COR-L47 (cell line): ENCODE measurements at places on chromosomes 7 and 10.

DNA sequence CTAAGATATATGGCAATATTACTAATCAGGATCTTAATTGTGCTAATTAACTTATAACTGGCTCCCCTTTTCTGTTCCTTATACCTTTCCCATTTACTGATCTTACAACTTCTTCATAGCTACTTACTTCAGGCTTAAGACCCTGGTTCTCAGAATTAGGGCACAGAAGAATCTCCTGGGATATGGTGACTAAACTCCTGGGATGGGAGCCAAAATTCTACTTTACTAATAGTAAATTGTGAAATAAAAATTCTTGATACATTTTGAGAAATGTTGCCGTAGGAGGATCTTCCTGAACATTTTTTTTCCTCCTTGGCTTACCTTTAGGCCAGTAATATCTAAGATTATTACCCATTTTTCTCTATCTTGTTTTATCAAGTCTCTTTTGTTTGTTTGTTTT, 309.5 kb downstream of the ATRNL1 start:
- DNase-seq: no peak

DNA sequence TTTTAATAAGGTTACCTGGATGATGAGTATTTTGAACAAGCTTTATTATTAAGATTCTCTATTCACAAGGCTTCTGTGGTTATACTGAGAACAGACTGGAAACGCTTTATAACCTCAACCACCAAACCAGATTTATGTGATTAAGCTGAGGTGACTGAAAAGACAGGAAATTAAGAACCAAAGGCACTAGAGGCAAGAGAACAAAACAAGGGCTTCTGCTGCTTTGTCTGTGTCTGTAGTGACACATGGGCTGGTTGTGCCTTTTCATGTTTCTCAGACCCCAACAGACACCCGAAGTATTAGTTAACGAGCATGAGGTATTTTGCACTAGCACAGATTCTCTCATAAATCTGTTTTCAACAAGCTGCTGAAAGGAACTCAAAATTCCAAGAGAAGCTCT, 64.4 kb downstream of the RAPGEF5 start:
- no peak for DNase-seq

DNA sequence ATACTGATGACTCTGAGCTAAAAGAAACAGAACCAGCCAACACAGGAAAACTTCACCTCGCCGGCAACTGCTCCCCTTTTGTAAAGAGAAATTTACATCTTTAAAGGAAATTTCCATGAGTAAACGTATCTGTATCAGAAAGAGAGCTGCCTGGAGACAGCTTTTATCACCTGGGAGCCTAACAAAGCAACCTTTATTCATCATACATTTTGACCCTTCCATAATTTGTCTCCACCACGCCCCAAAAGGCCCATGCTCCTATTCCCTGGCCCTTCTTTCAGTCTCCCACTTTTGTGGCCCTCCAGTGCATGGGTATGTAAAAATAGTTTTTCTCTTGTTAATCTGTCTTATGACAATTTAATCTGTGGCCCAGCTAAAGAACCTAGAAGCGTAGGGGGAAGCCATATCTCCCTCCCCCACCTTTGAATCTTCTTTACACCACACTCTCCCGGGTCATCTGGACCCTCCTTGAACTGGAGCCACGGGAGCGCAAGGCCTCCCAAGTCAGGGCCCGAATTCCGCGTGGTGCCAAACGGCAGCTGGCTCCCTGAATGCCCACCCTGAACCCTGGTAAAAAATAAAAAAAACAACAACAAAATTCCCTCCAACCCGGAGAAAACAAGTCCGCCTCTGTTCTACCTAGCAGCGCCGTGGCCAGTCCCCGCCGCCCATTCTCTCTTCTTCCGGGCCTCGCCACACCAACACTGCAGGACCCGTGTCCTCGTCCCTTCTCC, 15.4 kb upstream of the FKBP9 start:
- DNase-seq: no peak

GRCh38 chr10:111976557-111976956, 207.0 kb downstream of the GPAM start:
- DNase-seq: no peak

GRCh38 chr10:68238371-68238770, 6.5 kb upstream of the ATOH7 start:
- no peak for DNase-seq

GRCh38 chr10:55287346-55287745, 486.3 kb upstream of the PCDH15 start:
- peak; percentile 24 for DNase-seq

DNA sequence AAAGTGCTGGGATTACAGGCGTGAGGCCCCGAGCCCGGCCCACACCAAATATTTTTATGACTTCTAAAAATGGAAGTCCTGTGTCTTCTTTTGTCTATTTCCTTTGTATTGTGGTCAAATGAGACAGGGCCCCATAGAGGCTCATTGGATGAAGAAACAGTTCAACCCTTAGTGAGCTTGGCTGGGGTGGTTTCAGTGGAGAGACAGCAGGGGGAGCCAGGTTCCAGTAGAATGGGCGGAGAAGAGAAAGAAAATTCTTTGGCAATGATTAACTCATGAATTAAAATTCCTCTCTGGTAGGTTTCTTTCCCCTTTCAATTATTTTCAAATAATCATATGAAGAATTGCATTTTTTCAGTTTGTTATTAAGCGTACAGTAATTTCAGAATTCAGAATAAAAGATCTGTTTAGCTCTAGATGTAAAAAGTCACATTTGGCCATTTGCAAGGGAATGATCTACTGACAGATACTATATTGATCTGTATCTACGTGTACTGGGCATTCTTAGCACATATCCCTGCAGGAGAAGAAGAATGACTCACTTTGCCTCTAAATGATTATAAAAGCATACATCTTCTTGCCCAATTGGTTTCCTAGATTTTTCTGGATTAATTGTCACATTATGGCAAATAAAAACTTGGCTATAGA, 43.2 kb downstream of the PNLIPRP3 start:
- DNase-seq: no peak

- DNase-seq: no peak
These were observed 120.1 kb downstream of the DYNC2I1 start for GRCh38 chr7:158976468-158976848.

GRCh38 chr7:74183653-74184450, 9.7 kb downstream of the EIF4H start:
- DNase-seq: peak; percentile 7

- no peak for DNase-seq
These were observed 12.4 kb upstream of the ZNF716 start for GRCh38 chr7:57437581-57437980.

DNA sequence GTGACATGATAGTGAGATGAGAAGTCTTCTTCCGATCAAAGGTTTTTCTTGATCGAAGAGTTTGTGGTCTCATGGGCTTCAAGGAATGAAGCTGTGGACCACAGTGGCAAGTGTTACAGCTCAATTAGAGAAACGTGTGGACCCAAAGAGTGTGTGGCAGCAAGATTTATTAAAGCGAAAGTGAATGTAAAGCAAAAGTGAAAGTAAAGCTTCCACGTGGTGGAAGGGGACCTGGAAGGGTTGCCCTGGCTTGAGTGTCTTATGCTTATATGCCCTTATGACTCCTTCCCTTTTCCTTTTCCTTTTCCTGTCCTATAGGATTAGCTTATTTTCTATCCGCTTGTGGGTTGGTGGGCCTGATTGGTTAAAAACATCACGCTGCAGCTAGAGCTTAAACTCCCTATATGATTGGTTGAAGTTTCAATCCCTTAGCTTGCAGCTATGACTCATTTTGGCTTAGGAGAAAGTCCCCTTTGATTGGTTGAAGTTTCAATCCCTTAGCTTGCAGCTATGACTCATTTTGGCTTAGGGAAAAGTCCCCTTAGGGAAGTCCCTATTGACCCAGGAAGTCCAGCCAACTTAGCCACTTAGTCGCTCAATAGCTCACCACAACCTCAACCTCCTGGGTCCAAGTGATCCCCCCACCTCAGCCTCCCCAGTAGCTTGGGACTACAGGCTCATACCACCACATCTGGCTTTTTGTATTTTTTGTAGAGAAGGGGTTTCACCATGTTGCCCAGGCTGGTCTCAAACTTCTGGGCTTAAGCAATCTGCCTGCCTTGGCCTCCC, 34.7 kb downstream of the MRPS24 start:
- DNase-seq: no peak

DNA sequence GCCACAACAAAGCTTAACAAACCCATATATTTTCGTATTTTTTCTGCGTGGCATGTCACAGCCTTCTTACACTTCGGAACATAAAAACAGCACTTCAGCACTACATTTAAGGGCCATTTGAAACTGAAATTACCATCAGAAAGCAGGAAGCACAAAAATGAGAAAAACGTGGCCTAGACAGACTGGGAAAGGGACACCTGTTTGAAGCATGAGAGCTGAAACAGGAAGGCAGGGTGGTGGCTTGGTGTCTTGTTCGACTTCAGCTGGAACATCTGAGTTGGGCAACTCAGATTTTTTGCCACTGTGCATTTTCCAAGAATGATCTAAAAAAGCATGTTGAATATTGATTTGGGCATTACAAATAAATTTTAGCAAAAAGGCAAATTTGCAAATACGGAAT, 243.2 kb downstream of the ELMO1 start:
- DNase-seq: no peak

- DNase-seq: no peak
These were observed 183.7 kb downstream of the SORCS1 start for GRCh38 chr10:106980495-106981451.

GRCh38 chr7:118245267-118246040, 20.9 kb downstream of the ANKRD7 start:
- no peak for DNase-seq

DNA sequence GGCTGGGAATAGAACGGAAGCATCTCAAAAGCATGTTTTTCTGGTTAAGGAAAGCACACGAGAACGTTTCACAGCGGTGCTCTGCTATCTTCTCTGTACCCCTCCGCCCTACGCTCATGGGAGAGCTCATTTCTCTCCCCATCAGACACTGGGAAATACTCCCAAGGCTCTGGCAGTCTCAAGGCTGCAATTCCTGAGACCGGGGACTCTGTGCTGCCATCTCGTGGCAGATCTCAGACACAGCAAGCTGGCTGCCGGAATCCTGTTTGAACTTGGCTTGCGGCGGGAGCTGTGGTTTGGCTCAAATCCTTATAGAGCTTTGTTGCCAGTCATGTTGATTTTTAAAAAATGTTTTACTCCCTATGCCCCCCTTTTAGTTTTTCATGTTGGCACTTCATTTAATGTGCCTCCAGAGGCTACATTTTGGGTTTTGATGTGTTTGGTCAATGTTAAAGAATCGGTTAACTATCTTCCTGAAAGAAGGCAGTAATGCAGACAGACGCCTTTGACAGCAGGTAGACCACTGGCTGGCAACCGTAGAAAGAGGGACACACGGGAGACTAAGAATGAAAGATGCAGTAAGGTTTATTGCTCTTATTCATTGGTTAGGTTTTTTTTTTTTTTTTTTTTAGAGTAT, 27.6 kb downstream of the BMPER start:
- DNase-seq: peak; percentile 21

DNA sequence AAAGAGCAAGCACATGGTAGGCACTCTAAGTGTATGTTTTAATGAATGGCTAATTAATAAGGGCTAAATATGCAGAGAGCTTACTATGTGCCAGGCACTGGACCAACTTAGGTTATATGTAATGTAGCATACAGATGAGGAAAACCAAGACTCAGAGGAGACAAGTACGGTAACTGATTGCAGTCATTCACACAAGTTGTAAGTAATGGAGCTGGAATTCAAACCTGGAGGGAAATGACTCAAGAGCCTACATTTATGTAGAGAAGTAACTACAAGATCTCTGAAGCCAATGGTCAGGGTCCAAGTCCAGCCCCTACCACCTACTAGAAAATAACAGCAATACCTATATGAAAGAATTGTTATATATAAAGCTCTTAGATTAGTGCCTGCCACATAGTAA, 97.3 kb upstream of the KCNIP2 start:
- no peak for DNase-seq

GRCh38 chr10:102118867-102119266, 1.3 kb downstream of the LDB1 start:
- DNase-seq: no peak

DNA sequence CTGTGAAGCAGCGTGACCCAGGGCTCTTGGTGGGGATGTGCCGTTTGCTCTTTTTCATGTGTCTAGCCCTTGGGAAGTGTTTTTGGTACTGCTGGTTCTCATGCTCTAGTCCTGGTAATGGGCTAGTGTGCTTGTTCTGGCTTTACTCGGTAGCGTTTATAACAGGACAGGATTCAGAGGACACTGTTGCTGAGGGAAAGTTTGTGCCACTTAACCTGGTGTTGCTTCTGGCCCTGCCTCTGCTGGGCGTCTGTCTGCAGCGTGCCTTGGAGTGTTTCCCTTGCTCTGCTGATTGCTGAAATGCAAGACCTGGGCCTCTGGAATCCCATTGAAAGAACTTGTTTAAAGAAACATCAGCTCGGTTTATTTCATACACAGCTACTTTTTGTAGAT, 35.0 kb downstream of the INPP5A start:
- DNase-seq: no peak

- no peak for DNase-seq
These were observed 468.0 kb upstream of the ZMIZ1 start for GRCh38 chr10:78600740-78601139.

GRCh38 chr10:114652402-114653368, 5.4 kb downstream of the ABLIM1 start:
- no peak for DNase-seq

- DNase-seq: no peak
These were observed 77.5 kb downstream of the SLC25A13 start for GRCh38 chr7:96244244-96244991.

GRCh38 chr10:133458021-133458709, 4.4 kb downstream of the SCART1 start:
- no peak for DNase-seq

DNA sequence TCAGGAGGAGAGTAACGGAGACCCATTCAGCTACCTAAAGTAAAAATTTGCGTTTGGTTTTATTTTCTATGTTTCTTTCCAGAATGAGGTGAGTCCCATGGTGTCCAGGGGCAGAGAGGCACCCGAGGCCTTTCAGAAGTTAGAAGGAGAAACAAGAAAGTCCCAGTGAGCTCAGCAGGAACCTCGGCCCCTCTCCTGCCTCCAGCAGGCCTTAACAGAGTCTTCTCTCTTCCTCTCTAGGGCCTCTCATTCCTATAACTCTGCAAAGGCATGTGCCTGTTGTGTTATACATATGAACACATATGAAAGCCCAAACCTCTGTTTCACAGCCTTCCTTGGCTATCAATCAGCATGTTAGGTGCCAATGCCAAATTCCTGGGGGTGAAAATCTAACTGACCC, 20.8 kb upstream of the IKZF1 start:
- no peak for DNase-seq

DNA sequence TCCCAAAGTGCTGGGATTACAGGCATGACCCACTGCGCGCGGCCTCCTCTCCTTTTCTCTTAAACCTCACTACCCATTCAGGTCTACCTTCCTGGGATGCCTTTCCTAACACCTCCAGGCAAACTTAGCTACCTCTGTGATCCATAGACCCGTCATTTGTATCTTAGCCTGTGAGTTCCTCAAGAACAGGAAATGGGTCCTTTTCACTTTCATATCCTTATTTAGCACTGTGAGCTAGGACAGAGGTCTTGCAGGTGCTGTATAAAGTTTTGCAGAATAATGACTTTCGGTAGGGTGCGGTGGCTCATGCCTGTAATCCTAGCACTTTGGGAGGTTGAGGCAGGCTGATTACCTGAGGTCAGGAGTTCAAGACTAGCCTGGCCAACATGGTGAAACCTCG, 215.7 kb downstream of the RELN start:
- DNase-seq: no peak
